Activated naive CD8-positive, alpha-beta T cell treated with anti-CD3 and anti-CD28 coated beads, Interleukin-2, amount 50 U/mL, for 24 hours (primary cell): ENCODE measurements at places on chromosomes 2 and 18.

- no peak for DNase-seq
These were observed 5.1 kb downstream of the SCG2 start for GRCh38 chr2:223597076-223597475.

DNA sequence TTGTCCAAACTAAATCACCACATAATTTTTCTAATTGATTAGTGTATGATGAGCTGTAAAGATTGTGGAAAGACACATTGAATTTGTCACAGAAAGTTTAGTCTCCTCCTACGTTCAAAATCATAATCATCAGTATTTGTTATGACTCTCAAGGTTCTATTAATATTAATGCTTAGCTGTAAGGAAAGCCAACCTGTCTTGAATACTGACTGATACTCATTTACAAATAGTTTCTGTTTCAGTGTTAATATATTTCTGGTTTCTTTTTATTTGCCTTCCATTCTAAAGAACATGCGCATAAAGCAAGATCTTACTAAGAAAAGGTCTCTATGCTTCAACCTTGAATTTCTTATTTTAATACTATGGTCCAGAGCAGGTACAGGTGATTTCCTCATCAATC lies 55.1 kb downstream of the CPS1 start:
- no peak for DNase-seq

GRCh38 chr2:96815326-96816126 lies 542 bp upstream of the CNNM3 start:
- peak; percentile 29 for DNase-seq

DNA sequence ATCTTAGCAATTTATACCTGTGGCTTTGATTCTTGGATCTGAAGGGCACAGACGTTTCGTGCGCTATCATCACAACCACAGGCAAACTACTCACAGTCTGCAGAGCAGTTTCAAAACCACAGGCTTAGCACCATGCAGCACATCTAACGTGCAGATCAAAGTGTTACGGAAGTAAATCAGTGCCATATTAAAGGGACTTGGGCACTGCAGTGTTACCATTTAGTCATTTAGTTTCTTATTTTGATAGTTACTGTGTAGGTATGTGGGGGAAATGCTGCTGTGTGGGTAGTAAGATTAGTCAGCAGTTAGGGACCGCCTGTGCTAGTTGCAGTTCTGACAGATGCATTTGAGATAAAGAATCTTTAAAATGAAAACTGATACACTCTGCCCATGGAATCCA lies 384.0 kb downstream of the NBAS start:
- peak; percentile 53 for DNase-seq

DNA sequence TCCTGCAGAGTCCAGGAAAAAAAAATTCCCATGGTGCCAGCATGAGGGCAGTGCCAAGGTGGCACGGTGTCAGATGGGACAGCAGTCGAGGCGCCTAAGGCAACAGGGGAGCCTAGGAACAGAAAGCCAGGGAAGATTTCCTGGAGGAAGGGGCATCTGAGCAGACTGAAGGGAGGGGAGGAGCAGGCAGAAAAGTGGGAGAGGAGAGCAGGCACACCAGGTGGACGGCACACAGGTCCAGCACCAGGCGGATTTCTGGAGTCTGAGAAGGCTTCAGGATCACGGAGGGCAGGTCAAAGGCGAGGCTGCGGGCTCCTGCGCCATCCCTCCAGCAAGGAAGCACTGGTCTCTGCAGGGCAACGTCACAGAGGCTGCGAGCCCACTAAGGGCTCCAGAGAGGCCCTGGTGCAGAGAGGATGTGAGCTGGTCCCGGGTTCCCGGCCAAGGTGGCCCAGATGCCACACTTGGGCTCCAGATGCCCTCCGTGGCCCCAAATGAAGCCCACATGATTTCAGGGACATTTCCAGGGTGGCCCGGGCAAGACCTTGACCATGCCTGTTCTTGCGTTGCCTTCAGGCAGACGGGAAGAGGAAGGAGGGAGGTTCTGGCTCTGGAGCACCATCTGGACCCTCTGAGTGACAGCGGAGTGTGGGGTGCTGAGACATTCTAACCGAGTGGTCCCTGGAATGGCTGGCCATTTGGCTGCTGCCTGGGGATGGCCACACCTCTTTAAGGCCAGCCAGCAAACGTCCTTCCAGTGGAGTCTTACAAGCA lies 4.1 kb downstream of the HS6ST1 start:
- peak; percentile 1 for DNase-seq

GRCh38 chr2:18440141-18440661 lies 120.3 kb downstream of the RDH14 start:
- no peak for DNase-seq

DNA sequence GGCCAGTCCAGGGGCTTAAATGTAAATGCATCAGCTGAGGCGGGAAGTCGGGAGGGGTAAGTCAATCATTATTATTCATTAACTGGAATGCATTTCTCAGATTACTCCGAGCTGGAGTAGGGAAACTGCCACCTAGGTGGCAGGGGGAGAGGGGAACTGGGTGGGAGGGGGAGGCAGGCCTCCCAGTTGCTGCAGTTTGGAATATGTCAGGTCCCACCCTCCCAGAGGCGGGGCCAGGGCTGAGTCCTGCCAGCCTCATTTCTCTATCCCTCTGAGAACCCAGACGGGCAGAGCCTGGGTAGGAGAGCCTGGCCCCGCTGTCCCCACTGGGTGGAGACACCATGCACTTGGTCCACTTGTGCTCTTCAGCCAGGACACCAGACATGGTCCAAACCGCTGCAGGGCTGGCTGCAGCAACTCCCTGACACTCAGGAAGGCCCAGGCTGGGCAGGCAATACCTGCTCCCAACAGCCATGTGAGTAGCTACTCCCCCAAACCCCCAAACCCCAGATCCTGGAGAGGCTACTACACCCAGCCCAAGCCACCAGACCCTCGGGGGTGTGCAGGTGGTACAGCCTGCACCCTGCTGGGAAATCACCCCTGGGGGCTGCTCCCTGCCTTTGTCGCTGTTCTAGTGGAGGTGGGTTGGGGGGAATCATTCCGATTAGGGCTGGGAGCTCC lies at the start of gene GPBAR1:
TSS of gene GPBAR1 (plus strand) at position 274 of the 681 bp plus-strand sequence. CDS start 1,710 bp downstream, outside the sequence.
- no peak for DNase-seq

- DNase-seq, result peak; percentile 24
These were observed 136.7 kb downstream of the TMEM247 start for GRCh38 chr2:46615986-46616485.
